H9 (cell line): ENCODE measurements at places on chromosomes 5 and 9.
A peak's percentile ranks its signal among the peaks of the same experiment; 100 is the strongest.

- no peak for DNase-seq
Observed at GRCh38 chr5:74626386-74627222, 13.9 kb downstream of the ENC1 start.

- DNase-seq, result no peak
Observed at GRCh38 chr5:138602371-138603000, 27.3 kb upstream of the HSPA9 start.

GRCh38 chr5:168270476-168270875 is 21.0 kb upstream of the WWC1 start:
- no peak for DNase-seq

- no peak for DNase-seq
Observed at GRCh38 chr9:101225271-101225670, 159.5 kb downstream of the BAAT start.

GRCh38 chr5:147504011-147504410 is 5.9 kb downstream of the DPYSL3 start:
- no peak for DNase-seq

GRCh38 chr5:118692811-118693342 is 295.5 kb downstream of the DTWD2 start:
- DNase-seq, result peak; percentile 52

GRCh38 chr9:25936031-25936430 is 257.8 kb upstream of the TUSC1 start:
- no peak for DNase-seq

- DNase-seq, result peak; percentile 82
Observed at GRCh38 chr9:69971643-69972449, 71.8 kb upstream of the MAMDC2 start.

- no peak for DNase-seq
Observed at GRCh38 chr5:80238097-80238496, 17.8 kb downstream of the SERINC5 start.

DNA sequence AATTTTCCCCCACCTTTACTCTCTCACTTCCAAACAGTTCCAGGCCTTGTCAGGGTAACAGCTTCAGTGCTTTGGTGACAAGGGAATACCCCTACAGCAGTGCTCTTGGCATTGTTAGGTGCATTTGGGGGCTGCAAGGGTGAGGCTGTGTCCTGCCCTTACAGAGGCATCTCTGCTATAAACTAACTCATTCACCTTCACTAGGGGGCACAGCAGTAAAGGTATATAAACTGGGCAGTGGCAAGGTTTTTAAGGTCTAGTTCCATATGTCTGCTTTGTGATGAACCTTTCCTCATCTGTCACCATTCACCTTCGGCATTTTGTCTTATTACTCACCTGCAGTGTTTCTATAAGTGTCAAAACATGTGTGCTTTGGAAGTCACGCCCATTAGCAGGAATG is 79.1 kb upstream of the GPR151 start:
- no peak for DNase-seq

GRCh38 chr5:27962198-27962597 is 923.8 kb upstream of the CDH9 start:
- DNase-seq, result no peak

DNA sequence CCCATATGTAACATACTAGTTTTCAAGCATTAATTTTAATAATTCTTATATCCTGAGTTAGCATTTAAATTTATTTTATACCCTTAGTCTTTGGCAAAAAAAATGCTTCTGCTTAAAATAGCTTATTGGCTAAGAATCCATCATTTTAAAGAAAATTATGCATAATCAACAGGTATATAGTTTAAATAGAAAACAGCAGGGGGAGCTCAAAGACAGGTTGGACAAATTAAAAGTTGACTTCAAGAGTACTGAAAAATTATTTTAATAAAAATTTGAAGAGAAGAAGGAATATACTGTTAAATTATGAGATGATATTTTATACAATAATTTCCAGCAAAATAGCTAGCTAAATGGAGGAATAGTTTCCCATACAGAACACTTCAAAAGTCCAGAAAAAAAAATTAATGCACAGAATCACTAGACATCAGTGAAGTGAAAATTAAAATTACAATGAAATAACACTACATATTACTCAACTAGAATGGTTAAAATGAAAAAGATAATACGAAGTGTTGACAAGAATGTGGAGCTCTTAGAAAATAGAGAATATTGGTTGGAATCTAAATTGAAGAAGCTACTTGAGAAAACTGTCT is 387.1 kb downstream of the PDE4D start:
- DNase-seq, result no peak

GRCh38 chr5:34022121-34022705 is 14.4 kb upstream of the AMACR start:
- no peak for DNase-seq

- DNase-seq, result no peak
Observed at GRCh38 chr9:92655366-92655765, 14.6 kb downstream of the IPPK start.

DNA sequence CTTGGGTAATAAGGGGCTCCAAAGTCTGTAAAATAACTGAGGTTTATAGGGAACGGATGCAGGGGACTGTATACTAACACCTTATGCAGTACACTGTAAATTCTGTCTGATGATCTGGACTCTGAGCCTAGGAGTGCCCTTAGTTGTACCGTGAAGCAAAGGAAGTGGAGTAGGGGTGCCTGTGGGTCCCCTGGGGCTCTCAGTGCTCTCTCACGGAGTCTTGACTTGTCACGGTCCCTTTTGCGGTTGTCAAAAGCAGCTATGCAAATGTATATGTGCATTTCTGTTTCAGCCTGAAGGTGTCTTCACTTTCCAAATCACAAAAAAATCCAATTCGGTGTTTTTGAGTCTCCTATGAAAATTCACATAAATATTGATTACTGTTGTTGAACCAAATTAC is 17.8 kb downstream of the DMRT1 start:
- DNase-seq, result no peak

DNA sequence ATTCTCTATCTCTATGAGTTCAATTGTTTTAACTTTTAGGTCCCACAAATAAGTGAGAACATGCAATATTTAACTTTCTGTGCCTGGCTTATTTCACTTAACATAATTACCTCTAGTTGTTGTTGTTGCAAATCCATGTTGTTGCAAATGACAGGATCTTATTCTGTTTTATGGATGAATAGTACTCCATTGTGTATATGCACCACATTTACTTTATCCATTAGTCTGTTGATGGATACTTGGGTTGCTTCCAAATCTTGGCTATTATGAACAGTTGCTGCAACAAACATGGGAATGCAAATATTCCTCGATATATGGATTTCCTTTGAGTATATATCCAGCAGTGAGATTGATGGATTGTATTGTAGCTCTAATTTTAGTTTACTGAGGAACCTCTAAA is 36.3 kb downstream of the MEGF9 start:
- DNase-seq, result no peak

GRCh38 chr9:21579247-21579671 is 97.1 kb upstream of the IFNE start:
- DNase-seq, result no peak

- DNase-seq, result no peak
Observed at GRCh38 chr5:53643445-53643844, 83.0 kb downstream of the NDUFS4 start.

- DNase-seq, result no peak
Observed at GRCh38 chr5:8961219-8961618, 584.7 kb downstream of the SEMA5A start.

GRCh38 chr5:150542933-150543445 is 35.1 kb downstream of the NDST1 start:
- no peak for DNase-seq

GRCh38 chr9:136361047-136361753 is 2.3 kb downstream of the DNLZ start:
- DNase-seq, result no peak

GRCh38 chr9:36504156-36504555 is 68.5 kb upstream of the MELK start:
- DNase-seq, result no peak

DNA sequence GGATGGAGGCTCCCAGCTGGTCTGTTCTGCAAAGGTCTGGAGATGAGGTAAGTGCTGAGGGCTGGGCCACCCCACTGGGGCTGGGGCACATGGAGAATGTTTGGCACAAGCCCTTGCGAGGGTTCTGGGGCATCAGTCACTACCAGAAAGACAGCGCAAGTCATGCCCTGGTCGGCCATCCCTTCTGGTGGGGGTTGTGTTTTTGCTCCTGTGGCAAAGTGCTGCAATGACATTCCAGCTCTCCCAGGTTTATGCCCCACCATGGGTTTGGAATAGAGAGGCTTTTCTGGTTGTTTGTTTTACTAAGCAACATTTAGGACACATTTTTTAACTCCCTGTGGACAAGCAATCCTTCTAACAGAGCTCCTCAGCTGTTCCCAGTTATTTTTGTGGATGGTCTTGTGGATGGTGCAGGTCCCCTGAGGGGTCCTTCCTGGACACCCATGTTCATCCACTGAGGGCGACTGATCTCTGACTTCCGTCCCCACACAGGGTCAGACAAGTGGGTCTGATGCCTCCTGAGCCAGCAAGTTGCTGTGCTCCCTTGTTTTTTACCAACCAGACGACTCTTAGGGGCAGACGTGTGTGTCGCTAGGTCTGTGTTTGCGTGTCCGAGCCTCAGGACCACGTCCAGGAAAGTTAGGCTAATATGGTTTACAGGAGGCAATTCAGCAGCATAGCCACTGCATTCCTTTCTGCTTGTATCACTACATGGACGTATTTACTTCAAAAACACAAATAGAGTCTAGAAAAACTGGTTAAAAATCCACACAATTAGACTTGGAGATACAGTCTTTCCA is 64.9 kb upstream of the ECM2 start:
- no peak for DNase-seq

GRCh38 chr5:16467363-16468219 is 2.0 kb upstream of the ZNF622 start:
- DNase-seq, result no peak

GRCh38 chr5:105475401-105475800 is 1912.8 kb upstream of the NUDT12 start:
- DNase-seq, result no peak

DNA sequence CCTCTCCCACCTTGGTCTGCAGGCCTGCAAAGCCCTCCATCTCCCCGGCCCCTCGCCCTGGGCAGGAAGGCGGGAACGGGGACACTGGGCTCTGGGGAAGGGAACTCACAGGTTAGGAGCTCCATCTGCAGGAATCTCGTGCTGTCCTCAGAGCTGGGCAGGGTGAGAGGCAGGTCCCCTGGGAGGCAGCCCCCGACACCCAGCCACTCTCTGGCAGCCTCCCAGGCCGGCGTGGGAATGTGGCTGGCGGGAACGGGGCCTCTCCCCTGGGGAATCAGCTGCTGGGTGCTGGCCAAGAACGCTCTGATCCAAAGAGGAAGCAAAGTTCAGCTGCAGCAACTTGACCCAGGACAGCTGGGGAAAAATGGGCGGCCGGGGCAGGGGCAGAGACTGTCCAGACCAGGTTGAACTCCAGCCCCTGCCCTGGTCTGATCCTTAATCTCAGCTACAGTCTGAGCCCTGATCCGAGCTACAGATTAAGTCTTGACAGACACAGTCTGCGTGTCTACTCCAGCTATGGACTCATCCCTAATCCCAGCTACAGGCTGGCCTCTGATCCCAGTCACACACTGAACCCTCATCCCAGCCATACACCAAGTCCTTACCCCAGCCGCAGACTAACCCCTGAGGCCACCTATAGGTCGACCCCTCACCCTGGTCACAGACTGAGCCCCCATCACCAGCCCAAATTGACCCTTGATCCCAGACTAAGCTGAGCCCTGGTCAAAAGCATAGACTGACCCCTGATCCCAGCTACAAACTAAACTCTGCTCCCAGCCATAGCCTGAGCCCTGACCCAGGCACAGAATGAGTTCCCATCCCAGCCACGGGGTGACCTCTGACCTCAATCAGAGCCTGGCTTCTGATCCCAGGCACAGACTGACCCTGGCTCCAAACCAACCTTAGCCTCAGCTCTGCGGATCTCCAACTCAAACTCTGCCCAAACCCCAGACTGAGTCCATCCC is 37.3 kb upstream of the EGFL7 start:
- no peak for DNase-seq

DNA sequence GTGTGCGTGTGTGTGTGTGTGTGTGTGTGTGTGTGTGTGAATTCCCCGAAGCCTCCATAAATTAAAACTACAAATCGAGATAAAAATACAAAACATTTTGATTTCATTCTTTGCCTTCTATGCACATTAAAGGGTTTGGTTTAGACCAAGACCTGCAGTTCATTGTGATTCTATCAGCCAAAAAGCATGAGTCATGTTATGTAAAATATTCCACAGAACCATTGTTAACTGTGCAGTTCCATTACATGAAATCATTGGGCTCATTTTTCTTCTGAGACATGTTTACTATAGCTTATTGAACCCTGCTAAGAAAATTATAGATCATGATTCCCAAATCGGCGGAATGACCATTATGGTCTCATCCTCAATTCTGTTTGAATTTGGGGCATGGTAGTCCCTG is 11.7 kb downstream of the CAVIN4 start:
- DNase-seq, result no peak

GRCh38 chr5:26143259-26143658 is 895.1 kb downstream of the CDH9 start:
- no peak for DNase-seq

GRCh38 chr9:18063856-18064390 is 410.0 kb upstream of the ADAMTSL1 start:
- DNase-seq, result no peak

DNA sequence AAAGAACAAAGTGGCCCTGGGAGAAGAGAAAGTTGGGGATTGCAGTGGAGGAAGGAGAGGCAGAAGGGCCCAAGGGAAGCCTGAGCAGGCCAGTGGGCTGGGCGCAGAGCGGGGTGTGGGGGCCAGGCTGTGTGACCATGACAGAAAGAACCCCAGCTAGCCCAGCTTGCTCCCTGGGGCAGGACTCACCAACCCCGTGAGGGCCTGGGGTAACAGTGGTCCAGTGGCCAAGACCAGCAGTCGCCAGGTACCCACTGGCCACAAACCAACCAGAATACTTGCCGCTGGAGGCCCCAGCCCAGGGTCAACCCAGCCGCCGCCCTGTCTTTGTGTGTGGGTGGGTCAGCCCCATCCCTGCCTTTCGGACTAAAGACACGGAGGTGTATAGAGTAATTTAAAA is 146.5 kb downstream of the CACNA1B start:
- no peak for DNase-seq

DNA sequence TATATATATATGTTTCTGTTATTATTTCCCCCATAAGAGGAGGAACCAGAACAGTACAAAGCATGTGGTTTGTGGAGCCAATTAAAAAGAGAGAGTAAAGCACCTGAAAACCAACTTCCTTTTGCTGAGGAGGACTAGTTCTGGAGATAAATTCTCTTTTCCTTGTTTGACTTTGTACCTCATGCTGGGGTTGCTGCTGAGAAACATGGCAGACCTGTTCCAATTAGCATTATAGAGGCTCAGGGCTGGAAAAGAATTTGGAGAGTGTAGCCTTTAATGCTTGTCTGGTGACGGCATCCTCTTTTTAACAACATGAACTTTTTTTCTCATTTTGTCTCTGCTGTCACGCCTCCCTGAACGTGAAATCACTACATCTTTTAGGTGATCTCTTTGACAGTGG is 32.8 kb upstream of the NMUR2 start:
- DNase-seq, result peak; percentile 32

- no peak for DNase-seq
Observed at GRCh38 chr9:15158064-15158463, 149.0 kb downstream of the TTC39B start.

DNA sequence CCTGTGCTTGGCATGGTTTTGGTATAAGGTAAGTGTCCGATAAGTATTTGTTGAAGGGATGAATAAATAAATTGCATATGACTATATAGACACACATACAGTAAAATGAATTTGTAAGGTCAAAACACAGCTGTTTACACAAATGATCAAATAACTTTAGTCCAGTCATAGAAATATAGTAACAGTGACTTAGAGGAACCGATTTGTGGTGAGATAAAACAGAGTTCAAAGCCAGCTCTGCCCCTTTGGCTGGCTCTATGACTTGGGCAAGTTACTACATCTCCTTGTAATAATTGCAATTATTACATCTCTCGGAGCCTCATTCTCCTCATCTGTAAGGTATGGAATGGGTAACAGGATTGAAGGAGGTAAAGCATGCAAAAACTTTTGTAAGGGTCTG is 384.0 kb downstream of the PLK2 start:
- DNase-seq, result no peak
